ENCODE measurements at places on chromosomes 16 and 17.

GRCh38 chr16:77549876-77550275 lies 115.0 kb upstream of the ADAMTS18 start:
- no peak for DNase-seq

DNA sequence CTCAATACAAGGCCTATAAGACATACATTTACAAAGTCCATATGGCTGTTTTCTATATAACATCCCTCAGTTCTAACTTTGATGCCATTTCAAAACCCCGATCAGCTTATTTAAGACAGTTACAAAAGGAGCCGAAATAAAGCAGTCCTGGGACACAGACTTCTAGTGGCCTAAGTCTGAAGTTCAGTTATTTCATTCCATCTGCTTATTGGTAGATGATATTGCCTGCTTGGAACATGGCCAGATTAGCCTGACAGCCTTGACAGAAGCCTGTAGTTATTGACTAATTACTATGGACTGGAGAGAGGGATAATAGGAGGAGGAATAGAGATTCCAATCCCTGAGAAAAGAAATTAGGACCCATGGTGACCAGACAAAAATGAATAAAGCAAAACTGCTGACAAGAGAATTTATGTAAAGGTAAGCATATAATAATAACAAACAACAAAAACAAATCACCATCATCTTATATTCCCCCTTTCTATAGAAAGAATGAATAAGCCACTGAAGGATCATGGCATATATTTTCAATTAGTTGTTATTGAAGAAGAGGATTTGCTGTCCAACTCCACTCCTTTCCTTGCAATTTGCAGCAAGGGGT lies 206.3 kb upstream of the TOM1L1 start:
- no peak for DNase-seq

- peak; percentile 87 for DNase-seq
Measured at GRCh38 chr16:30534368-30535105, at the start of gene ZNF747. Gene ZNF747 (minus strand): TSS chr16:30534858. CDS start chr16:30534679, 179 bp downstream.

DNA sequence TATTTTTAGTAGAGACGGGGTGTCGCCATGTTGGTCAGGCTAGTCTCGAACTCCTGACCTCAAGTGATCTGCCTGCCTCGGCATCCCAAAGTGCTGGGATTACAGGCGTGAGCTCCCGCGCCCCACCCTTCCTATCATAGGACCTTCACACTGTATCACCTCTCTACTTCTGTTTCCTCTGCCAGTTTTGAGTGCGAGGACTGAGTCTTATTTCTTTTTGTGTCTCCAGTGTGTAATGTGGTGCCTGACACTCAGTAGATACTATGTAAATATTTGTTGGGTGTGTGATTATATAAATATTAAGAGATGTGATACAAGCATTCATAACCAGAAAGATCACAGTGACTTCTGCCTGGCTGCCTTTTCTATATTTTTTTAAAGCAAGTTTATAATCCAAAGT lies 10.5 kb downstream of the PRKCA start:
- DNase-seq = no peak

GRCh38 chr17:59753522-59754467 lies 46.3 kb downstream of the VMP1 start:
- DNase-seq = no peak

GRCh38 chr17:76492989-76493501 lies 8.2 kb downstream of the RHBDF2 start:
- DNase-seq = peak; percentile 56

GRCh38 chr17:44589316-44590071 lies 32.2 kb downstream of the FZD2 start:
- DNase-seq = no peak

DNA sequence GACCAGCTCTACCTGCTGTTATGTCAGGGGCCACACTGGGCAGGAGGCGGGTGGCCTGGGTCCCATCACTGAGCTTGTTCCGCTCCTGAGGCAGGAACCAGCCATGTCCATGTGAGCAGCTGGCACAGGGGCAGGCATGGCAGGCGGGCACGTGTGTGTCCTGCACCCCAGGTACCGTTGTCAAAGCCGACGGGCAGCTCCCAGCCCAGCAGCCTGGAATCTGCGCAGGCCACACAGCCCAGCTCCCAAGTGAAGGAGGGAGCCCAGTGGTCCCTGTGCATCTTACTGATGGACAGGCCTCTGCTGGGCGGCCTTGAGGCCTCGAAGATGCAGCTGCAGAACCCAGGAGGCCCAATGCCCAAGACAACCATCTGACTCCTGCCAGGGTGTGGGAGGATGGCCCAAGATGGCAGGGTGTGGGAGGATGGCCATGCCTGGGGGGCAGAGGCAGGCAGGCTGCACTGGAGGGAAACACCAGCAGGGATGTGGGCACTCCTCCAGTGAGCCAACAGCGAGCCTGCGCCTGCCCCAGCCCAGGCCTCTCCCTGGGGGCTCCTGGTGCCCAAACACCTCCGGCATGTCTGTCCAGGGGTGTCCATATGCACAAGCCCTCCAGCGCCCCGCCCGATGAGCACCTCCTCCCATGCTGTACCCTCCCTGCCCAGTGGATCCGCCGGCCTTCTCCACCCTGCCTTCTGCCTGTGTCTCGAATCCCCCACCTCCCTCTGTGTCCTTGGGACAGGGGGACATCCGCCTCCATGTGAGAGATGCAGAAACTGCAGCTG lies 12.8 kb downstream of the FAM83G start:
- DNase-seq = no peak

GRCh38 chr16:11414815-11415775 lies 69.8 kb downstream of the RMI2 start:
- no peak for DNase-seq

GRCh38 chr17:37299257-37299980 lies 76.4 kb upstream of the C17orf78 start:
- no peak for DNase-seq

DNA sequence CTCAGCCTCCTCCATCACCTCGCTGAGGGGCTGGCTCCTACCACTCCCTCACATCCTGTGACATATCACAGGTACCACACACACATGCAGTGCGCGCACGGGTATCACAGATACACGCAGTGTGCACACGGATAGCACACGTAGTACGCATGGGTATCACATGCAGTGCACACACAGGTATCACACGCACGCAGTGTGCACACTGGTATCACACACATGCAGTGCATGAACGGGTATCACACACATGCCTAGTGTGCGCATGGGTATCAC lies 30.1 kb downstream of the ACSF3 start:
- DNase-seq = no peak

DNA sequence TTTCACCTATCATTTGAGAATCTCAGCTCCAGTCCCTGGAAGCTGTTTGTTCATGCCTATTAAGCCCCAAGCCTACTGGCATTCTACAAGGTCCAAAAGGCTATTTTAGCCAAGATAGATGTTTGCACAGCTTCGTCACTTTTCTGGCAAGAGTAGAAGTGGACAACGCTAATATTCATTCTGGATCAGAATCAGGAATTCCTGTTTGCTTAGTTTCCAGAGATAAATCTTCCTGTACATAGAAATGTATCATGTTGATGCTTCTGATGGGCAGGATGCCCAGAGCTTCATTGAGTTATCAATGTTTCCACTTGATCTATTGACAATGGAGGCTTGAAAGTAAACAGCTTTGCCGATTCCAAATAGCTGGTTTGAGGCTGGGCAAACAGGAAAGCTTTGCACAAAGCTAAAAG lies 260.7 kb upstream of the CA10 start:
- DNase-seq = no peak

DNA sequence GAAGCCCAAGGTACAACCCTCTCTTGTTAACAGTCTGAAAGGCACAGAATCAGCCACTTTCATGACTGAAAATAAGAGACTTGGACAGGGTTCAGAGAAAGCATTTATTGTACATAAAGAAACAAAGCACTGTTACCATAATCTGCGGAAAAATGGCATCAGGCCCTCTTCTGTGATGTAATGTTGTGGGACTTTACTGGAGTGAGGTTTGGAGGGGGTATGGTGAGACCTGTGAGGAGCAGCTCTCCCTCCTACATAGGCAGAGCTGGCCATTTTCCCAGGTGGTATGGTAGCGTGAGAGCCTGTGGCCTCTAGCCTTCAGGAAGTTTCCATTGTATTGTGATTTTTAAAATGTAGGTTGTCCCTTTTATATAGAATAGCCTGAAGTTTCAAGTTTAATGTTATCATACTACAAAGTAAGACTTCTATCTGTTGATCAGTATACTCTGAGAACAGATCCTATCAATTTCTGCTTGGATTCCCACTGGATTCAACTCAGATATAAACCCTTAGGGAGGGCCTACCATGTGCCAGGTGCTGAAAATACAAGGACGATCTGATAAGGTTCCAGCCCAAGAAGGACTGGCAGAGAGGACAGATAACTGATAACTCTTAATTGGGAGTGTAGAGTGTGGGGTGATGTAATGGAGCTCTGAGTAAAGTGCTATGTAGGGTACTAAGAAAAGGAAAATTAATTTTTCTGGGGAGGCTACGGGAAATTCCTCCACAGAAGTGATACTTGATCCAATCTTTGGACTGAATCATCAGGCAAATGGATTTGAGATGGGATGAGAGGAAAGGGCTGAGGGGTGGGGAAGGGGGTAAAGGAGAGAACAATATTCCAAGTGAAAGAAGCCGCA lies 4.1 kb upstream of the YPEL2 start:
- no peak for DNase-seq
